ENCODE measurements at places on chromosomes 5 and 9.

GRCh38 chr5:121325930-121326329 is 525.8 kb upstream of the FTMT start:
- peak; percentile 0 for DNase-seq

DNA sequence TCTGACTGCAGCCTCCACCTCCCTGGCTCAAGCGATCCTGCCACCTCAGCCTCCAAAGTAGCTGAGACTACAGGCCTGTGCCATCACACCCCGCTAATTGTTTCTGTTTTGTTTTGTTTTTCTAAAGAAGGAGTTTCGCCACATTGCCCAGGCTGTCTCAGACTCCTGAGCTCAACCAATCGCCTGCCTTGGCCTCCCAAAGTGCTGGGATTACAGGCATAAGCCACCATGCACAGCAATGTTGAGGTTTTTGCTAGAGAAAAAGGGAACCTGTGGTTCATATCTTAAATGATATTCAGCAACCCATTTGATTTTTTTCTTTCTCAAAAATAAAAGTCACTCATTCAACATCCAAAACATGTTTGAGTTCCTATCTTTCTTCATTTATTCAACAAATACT is 20.4 kb upstream of the DELE1 start:
- DNase-seq, result no peak

- peak; percentile 72 for DNase-seq
These were observed 247.6 kb downstream of the TMEM232 start for GRCh38 chr5:110478895-110479294.

DNA sequence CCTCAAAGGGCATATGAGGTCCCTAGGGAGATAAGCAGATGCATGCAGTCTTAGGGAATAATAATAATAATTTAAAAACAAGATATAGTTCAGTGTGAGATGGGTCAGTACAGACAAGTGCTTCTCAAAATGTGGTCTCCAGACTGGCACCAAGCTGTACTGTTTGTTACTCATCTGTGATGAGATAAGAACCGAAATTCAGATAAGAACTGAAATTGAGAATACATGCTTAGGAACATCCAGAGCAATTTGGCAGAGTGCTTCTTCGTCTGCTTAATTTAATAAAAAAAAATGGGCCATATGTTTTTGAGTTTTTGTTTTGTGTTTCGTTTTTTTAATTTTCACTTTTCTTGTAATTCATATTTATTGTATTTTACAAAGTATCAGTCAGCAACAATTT is 86.5 kb upstream of the SGCD start:
- no peak for DNase-seq

- DNase-seq, result no peak
These were observed 38.3 kb downstream of the LRSAM1 start for GRCh38 chr9:127489471-127490115.

DNA sequence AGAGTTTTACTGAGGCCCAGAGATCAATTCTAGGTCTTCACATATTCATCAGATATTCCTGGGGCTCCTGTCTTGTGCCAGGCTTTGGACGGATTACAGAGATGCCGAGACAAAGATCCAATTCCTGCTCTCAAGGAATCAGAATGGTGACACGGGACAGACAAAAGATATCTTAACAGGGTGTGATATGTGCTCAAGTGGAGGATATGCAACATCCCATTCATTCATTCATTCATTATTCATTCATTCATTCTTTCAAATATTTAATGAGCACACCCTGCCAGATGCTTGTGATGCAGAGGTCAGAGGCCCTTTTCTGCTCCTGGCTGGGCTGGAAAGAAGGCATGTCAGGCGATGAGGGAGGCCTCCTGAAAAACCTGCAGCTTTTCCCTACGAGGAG is 21.8 kb downstream of the LHX2 start:
- DNase-seq, result no peak

DNA sequence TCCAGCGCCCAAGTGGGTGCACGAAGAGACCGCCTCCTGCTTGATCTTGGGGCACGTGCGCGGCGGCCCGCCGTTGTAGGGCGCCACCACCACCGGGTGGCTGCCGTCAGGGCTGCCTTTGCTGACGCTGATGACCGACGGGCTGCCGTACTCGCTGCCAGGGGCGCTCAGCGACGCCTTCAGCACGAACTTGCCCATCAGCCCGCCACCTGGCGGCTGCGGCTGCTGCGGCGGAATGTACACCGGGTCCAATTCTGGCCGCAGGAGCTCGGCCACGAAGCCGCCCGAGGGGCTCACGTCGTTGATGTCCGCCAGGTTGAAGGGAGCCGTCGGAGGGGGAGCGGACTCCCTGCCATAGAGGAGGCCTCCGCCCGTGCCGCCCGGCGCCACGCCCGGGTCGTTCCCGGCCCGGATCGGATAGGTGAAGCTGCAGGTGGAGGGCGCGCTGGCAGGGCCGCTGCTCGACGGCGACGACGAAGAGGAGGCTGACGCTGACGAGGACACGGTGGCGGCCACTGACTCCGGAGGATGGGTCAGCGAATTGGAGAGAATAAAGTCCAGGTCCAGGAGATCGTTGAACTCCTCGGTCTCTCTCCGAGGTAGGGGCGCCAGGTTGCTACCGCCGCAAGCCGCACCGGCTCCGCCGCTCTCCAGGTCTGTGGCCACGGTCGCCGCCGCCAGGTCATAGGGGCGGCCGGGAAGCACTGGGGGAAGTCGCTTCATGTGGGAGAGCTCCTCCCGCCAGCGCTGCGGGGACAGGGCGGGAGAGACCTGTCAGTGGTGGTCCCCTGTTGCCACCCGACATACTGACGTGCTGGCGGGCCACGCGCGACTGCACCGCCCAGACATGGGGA is 1.8 kb downstream of the KLF4 start:
- DNase-seq, result no peak

GRCh38 chr5:62574599-62574998 is 4.0 kb upstream of the LRRC70 start:
- DNase-seq, result no peak

DNA sequence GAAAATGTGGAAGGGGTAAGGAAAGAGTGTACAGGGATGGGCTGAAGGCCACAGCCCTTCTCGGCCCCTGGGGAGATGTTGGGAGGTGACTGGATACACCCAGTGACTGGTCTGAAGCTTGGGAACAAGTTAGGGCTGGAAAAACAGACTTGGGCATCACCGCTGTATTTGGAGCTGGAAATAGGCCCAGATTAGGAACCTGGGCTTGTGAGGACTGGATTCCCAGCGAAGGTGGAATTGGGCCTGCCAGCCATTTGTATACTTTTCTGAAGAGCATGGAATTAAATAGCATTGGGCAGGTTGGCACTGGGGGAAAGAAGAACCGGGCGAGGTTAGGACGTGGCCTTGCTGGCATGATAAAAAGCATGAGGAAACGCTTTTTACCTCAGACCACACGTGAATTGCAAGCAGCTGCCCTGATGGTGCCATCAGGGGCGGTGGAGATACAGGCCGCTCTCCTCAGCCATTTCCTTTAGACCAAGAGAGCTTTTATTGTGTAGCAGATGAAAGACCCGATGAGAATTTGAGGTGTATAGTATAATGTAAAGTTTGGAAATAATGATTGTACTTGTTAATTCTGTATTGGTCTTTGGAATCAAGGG is 37.8 kb downstream of the OTULIN start:
- no peak for DNase-seq

GRCh38 chr5:375336-375920 is 53.9 kb downstream of the AHRR start:
- DNase-seq, result no peak

DNA sequence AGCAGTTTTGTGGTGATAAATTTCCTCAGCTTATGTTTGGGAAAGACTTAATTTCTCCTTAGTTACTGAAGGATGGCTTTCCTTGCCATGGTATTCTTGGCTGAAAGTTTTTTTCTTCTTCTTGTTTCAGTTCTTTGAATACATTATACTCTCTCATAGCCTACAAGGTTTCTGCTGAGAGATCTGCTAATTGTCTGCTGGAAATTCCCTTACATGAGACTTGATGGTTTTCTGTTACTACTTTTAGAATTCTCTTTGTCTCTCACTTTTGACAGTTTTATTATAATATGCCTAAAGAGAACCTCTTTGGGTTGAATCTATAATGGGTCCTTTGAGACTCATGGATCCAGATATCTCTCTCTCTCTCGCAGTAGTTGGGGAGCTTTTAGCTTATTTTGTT is 693.6 kb downstream of the PRELID2 start:
- DNase-seq, result no peak

GRCh38 chr9:92176068-92176799 is 61.0 kb upstream of the SPTLC1 start:
- no peak for DNase-seq

DNA sequence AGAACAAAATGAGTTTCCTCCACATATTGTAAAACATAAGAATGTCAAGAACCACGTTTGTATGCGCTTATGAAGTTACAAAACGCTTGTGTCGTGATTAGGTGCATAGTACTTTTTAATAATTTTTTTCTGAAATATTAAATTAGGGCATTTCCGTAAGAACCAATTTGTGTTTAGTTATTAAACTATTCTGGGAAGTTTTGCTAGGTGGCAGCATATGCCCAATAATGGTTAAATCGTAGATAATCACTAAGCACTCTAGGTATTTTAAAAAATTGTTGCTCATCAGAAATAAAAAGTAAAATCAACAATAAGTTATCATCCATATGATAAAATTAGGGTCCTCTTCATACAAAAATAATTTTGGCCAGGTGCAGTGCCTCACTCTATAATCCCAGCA is 5.4 kb downstream of the SRFBP1 start:
- no peak for DNase-seq

GRCh38 chr9:130526854-130527650 is 52.3 kb upstream of the FUBP3 start:
- no peak for DNase-seq

GRCh38 chr5:172456076-172456722 is 1.9 kb upstream of the SH3PXD2B start:
- no peak for DNase-seq

DNA sequence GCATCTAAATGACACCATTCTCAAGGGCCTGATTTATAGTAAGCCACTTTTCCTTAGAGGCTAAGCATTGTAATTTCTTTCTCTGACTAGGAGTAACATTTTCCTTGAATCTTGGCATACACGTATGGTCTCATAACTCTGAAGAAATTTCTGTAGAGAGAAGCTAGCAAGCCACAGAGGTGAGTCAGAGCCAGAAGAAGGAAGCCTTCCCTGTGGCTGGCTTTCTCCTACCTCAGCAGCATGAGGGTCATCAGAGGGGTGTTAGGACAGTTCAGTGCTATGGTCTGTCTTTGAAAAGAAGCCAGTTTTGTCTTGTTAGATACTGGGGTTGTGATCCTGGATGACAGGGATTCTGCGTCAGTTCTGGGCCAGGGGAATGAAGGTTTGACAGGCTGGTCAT is 3.2 kb downstream of the SNX30 start:
- peak; percentile 71 for DNase-seq

GRCh38 chr9:86938780-86939179 is 8.5 kb downstream of the GAS1 start:
- no peak for DNase-seq

- DNase-seq, result no peak
These were observed 1.7 kb upstream of the SLC34A1 start for GRCh38 chr5:177382423-177383029.

DNA sequence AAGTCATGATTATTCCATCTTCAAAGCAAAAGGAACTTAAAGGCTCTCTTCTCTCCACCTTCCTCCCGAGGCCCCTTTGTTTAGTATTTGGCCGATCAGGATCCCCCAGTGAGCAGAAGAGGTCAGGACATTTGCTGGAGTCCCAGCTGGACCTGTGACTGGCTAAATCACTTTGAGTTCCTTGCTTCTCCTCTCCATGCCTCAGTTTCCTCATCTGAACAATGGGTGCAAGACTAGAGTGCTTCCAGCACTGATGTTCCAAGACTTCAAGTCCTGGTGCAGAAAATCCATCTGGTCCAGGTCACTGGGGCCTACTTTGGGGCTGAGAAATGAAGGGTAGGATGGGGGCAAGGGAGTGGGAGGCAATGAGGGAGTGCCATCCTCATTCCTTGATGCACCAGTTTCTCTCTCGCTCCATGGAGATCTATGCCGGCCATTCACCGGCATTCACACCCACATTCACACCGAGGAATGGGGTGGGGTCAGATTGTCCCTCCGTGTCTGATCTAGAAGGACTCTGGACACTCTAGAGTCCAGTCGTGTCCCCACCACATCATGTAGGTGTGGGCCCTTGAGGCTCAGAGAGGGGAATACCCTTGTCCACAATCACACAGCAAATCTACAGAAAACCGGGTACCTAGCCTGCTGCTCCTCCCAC is 38.7 kb upstream of the IL17B start:
- no peak for DNase-seq
